ENCODE measurements at places on chromosomes 2 and 18.

DNA sequence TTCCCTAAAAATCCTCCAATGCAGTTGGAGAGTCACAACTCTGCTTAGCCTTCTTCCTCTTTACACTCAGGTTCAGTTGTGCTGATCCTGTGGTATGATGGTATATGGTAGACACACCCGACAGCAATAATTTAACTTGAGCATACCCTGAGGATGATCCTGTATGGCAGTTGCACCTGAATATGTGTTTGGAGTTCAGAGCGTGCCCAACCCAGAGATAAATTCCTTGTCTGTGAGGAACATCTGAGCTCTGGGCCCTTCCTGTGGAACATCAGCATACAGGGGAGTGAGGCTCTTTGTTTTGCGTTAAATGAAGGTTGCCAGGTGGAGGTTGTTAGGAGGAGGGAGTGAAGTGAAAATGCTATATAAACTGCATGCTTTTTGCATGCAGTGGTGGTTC, 187.7 kb downstream of the MYO3B start:
- no peak for DNase-seq

- DNase-seq, result no peak
Observed at GRCh38 chr2:54864727-54865126, 141.3 kb downstream of the EML6 start.

DNA sequence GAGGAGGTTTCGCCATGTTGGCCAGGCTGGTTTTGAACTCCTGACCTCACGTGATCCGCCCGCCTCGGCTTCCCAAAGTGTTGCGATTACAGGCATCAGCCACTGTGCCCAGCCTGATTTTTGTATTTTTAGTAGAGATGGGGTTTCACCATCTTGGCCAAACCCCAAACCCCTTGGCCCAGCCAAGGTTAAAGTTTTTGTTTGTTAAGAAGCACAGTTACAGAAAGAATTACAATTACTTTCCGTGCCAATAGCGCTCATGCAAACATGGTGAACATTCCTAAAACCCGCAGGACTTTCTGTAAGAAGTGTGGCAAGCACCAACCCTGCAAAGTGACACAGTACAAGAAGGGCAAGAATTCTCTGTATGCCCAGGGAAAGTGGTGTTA, 26.1 kb downstream of the ITSN2 start:
- no peak for DNase-seq

DNA sequence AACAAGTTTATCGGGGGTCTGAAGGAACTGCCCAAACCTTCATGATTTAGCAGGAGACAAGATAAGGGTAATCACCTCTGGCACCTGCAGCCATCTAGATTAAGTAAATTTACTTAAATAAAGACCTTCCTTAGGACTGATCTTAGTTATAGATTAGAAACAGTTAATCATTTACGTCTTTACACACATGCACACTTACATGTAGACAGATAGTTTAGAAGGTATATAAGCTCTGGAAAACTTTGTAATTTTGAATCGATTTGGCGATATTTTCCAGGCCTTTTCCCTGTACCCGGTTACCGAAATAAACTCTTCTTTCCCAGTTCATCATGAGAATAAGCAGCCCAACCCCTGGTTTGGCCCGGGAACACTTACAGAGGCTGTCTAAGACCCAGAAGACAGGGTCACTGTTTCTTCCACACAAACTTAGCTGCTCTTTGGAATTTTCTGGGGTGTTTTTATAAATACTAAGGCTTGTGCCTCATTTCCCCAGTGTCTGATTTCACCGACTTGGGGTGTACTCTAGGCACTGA, 560 bp upstream of the SKA1 start:
- no peak for DNase-seq

- DNase-seq, result no peak
Observed at GRCh38 chr18:62398291-62398690, 73.2 kb downstream of the TNFRSF11A start.

- DNase-seq, result no peak
Observed at GRCh38 chr2:65700720-65701119, 268.3 kb upstream of the SPRED2 start.

GRCh38 chr2:27024812-27025211, 8.0 kb upstream of the TMEM214 start:
- DNase-seq, result no peak

GRCh38 chr2:9556121-9556743, 602 bp upstream of the ADAM17 start:
- DNase-seq, result no peak

GRCh38 chr2:30613001-30613400, 166.0 kb downstream of the LCLAT1 start:
- no peak for DNase-seq

DNA sequence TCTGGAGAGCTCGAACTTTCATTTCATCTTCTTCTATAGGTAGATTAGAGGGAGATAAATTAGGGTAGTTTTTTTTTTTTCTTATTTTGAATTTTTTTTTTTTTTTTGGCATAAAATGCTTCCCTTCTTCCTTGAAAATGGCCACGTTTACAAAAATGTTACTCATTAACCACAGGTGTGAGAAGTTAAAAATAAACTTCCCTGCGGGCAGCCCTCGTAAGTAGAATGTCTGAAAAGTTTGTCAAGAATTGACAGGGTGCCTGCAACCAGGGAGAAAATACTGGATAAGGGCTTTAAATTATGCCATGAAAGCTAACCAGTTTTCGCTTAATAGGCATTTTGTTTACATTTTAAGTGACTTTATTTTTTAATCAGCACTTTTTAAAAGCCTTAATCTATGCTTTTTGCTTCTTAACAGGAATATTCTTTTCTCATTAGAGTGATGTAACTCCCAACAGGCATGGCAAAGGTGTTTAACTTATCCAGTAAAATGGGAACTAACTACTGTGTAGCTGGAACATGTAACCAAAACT, 4.2 kb upstream of the FN1 start:
- no peak for DNase-seq

DNA sequence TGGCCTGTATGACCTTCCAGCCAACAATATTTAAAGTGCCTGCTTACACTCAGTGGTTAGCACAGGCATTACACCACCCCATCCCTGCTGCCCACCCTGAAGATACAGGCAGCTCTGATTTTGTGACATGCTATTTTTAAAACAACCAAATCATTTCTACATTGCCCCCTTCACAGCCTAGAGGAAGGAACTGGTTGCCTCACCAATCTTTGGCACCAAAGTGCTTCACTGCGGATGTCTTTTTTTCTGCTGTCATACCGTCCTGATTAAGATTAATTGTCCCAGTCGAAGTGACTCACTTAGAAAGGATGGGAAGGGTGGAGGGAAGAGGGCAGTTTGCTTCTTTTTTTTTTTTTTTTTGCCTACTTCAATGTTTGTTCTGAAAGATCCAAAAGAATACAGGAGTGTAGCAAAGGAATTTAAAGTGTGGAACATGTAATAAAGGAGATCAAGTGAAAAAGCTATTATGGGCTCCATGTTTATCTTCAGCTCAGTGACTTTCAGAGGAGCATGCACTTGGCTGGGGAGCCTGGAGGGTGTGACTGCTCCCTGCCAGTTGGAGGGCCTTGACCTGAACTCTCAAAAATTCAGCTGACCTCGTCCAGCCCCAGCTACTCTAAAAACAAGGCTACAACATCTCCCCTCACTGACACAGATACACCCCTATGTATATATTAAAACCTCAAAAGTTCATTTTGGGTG, 501.1 kb upstream of the TNP1 start:
- DNase-seq, result no peak

DNA sequence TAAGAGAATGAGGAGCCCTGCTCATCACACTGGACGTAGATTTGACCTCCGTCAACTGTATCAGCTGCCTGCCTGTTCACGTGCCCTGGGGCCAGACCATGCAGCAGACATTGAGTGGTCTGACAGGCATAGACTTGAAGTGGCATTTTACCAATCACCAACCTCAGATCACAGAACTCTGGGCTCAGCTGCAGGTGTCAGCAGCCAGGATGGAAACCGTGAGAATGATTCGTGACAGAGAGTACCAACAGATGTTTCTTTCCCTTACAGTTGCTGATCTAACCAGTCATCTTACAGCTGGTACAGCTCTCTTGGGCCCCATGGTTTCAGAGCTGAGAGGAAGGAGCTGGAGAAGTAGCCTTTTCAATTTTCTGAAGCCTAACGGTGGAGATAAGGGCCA, 148.9 kb downstream of the EN1 start:
- DNase-seq, result no peak

DNA sequence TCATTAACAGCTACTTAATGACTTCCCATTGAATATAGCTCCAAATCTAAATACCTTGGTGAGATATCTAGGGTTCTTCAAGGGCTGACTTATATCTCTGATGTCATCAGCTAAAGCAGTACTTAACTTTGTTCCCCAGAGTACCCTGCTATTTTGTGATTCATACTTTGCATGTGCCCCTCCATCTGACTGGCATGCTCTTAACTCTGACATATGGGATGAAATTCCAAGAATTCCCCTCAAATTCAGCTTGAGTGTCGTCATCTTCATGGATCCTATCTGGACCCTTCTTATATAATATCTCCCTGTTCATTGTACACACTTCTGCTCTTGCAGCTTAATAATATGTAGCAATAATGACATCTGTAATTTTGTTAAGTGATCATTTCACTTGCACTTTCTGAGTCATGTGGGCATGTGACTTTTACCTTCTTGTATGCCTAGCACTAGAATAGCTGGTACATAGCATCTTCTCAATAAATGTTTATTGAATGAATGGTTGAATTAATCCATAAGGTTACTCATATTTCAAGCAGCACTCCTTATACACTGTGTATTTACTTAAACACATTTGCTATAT, 172.9 kb downstream of the WDR7 start:
- no peak for DNase-seq

GRCh38 chr2:117562654-117563053, 251.8 kb upstream of the DDX18 start:
- DNase-seq, result no peak

GRCh38 chr18:62522178-62522503, 684 bp upstream of the ZCCHC2 start:
- DNase-seq, result no peak

- DNase-seq, result no peak
Observed at GRCh38 chr2:164993287-164994016, 38.1 kb upstream of the SLC38A11 start.

DNA sequence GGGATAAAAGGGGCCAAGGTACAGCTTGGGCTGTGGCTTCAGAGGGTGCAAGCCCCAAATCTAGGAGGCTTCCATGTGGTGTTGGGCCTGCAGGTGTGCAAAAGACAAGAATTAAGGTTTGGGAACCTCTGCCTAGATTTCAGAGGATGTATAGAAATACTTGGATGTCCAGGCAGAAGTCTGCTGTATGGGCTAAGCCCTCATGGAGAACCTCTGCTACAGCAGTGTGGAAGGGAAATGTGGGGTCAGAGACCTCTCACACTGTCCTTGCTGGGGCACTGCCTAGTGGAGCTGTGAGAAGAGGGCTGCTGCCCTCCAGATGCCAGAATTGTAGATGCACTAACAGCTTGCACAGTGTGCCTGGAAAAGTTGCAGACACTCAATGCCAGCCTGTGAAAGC, 880.6 kb upstream of the ID2 start:
- no peak for DNase-seq

GRCh38 chr2:47602996-47603395, 179.9 kb upstream of the MSH6 start:
- no peak for DNase-seq

- DNase-seq, result no peak
Observed at GRCh38 chr18:58894930-58895329, 30.3 kb downstream of the ZNF532 start.

DNA sequence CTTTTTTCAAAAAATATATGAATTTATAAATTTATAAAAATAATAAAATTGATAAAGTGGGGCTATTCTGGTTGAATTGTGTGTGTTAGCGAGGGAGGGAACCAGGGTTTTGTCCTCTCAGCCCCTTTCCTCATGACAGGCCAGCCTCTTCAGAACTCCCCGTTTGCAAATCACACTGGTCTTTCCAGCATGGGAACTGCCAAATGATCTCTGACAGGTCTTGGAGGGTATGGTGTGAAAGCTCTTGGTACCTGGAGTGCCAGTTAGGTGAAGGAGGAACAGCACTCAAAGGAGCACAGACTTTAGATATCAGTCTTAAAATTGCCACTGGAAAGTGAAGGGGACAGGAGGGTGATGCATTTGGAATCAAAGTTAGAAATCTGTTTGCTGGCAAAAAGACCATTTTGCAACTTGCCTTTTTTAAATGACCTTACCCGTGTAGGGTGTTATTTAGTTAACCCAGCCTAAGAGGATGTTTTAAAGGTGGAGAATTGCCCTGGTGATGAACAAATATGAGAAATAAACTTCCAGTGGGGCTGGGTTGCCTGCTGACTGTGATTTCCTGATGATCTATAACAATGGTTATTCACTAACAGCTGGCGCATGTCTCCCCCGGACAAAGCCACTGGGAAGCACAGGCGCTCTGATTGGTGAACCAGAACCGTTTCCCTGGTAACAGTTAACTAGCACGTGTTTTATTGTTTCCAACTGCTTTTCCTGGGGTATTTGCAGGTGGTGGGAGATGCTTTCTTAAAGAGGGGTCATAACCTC, 85.3 kb upstream of the EFEMP1 start:
- no peak for DNase-seq

DNA sequence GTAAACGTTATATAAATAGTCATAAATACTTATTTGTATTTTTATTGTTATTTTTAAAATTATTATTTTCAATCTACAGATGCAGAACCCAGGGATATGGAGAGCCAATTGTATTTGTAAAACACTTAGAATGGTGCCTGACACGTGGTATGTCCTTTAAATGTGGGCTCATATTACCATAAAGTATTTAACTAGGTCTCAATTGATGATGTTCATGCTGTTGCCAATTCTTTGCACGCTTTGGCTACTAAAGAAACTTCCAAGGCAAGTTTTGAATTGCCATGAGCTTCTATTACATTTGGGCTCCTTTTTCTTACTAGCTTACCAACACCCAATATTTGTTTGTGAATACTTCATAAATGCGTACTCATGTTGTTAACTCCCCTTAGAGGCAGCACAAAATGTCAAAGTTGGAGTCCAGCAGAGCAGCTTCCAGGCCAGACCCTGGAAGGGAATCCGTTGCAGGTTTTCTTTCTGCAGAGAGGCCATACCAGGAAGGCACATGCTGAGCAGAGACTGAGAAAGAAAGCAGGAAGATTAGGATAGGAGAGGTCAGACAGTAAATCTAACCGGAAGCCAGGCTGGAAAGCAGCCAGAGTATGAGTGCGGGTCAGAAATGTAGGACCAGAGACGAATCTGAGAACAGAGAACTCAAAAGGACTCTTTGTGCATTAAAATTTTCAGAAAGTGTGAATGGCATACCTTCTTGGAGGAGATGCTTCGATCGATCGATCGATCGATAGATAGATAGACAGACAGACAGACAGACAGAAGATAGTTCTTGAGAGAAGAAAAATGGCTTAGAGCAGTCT, 4.2 kb upstream of the NOSTRIN start:
- DNase-seq, result no peak

All from stimulated activated CD8-positive, alpha-beta memory T cell treated with anti-CD3 and anti-CD28 coated beads, Interleukin-15, amount 100 ng/mL, for 24 hours (primary cell).